Activated CD4-positive, alpha-beta T cell treated with anti-CD3 and anti-CD28 coated beads for 36 hours (primary cell): ENCODE measurements at places on chromosomes 7 and 10.

DNA sequence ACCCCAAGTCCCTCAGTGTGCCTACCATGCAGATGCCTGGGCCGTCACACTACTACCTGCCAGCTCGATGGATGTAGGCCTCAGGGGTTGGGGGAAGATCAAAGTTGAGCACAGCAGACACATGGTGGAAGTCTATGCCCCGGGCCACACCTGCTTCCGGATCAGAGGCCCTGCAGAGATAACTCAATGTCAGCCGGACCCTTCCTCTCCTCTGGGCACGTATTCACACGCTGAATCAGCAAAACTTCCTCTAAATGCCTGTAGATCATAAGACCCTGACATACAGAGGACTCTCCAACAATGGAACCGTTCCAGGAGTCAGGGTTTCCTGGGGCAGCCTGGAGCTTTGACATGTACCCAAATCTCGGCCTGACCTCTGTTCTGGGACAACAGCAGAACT, 3.7 kb downstream of the DDX56 start:
- no peak for DNase-seq

DNA sequence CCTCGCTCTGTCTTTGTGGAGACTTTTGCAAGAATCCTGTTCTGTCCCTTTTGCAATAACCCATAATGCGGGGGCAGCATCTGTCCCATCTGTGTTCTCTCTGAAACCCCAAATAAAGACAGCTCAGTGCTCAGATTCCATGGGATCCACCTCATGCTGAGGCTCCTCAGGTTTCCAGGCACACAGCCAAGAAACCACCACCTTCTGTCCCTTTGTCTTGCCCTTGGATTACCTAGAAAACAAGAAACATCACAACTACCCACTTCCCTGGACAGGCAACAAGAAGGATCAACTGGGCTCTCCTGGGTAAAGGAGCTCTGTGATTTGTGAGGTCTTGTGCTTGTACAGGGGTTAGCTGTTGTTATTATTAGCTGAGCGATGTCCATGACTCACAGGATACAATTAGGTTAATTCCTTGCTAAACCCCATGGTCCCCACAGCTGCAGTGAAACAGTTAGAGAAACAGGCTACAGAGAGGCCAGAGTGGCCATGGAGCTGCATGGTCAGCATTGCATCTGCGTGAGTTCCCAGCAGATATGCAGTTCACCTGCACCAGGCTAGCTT, 50.2 kb downstream of the CXCL12 start:
- no peak for DNase-seq

GRCh38 chr10:69732147-69732825, 69.4 kb upstream of the COL13A1 start:
- no peak for DNase-seq

DNA sequence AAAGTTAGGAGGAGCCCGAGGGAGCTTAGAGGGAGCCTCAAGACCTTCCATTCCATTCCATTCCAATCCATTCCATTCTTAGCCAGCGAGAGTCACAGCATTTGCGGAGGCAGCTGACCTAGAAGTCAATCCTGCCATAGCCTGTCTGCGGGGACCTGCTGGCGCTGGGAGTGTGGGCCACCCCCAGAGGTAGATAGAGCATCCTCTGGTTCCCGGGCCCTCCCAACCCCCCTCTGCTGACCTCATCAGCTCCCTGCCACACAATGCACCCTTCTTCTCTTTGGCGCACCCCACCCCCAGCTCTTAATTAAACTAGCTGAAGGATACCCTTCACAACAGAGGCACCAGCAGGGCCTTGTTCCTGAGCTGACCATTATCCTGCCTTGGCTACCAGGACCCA, 152.5 kb upstream of the ZMIZ1 start:
- DNase-seq, result no peak

GRCh38 chr7:147869456-147869855, 721.1 kb upstream of the C7orf33 start:
- DNase-seq, result no peak

GRCh38 chr10:51911723-51912122, 212.3 kb upstream of the CSTF2T start:
- no peak for DNase-seq

GRCh38 chr7:113819474-113819873, 99.3 kb downstream of the PPP1R3A start:
- DNase-seq, result no peak

DNA sequence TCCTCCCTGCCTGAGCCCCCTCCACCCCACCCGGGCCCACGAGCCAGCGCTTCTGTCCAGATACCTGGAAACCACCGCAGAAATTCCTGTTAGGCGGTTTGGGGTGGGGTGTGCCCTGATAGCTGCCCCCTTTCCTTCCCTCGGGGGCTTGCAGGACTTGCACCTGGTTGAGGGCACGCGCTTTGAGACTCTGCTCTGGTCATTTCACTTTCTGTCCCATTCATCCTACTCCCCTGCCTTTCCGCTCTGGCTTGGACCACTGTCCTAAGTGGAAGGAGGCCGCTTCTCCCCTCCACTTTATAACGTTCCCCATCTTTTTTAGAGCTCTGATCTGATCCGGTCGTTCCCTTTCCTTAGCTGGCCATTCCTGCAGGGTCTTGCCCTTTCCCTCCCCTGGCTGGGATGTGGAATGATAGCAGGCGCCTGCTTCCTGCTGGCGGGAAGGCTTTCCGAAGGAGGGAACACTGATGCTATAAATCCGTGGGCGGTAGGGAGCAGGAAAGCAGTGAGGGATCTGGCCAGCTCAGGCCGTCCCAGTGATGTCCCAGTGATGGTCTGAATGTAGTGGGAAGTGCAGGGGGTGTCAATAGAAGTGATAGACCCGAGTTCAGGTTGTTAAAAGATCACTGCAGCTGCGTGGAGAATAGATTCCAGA, 852 bp upstream of the PRKAR1B start:
- no peak for DNase-seq

DNA sequence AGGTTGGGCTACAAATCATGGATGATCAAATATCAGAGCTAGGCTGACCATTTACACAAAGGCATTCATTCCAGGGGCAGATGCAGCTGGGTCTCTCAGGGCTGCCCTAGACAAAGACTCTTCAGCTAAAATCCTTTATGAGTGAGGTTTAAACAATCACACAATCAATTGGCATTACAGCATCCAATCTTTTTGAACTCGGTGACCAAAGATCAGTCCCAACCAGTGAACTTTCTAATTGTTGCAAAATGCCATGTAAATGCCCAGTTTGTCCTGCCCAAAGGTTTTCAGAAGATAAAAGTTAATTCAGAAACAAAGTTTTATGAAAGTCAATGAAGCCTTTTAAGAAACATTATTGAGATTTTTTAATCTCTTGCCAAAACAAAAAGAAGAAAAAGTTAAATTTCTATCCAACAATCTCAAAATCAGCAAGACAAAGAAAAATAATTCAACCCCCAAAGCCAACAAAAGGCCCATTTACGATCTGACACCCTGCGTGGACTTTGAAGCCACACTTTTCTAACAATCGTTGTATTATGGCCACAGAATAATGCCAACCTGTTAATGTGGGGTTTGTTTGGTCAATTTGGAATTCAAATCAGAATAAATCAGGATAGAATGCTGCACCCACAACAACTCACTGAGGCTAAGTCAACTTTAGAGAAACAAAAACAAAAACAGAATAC, 40.9 kb downstream of the GPR37 start:
- DNase-seq, result no peak

GRCh38 chr10:86366033-86366901, at the start of gene GRID1:
Gene GRID1 (minus strand): TSS chr10:86366795.
- peak; percentile 46 for DNase-seq

DNA sequence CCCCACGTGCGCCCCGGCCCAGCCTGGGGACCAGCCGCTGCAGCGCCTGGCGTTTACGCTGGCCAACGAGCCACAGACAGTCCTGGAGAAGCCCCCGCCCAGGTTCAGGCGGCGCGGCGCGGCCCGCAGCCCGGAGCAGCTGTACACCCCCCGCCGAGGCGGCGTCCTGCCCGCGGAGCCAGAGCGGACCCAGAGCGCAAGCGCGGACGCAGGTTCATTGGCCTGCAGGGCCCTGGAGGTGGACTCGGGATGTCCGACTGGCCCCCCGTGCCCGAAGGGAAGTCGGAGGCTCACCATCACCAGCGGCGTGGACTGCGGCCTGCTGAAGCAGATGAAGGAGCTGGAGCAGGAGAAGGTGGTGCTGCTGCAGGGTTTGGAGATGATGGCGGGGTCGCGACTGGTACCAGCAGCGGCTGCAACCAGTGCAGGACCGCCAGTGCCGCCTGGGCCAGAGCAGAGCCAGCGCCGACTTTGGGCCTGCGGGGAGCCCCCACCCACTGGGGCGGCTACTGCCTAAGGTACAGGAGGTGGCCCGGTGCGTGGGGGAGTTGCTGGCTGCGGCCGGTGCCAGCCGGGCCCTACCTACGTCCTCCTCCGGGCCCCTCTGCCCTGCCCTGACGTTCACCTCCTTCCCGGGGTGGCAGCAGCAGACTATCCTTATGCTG, 72.0 kb upstream of the KCTD7 start:
- no peak for DNase-seq

DNA sequence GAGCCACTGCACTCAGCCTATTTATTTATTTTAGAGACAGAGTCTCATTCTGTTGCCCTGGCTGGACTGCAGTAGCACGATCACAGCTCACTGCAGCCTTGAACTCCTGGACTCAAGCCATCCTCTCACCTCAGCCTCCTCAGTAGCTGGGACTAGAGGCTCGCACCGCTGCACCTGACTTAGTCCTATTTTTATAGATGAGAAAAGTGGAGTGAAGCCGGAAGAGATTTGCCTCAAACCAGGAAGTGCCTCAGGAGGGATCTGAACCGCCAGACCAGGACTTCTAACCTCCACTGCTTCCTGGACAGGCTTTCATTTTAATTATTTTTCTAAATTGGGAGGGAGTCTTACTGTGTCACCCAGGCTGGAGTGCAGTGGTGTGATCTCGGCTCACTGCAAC, 17.5 kb upstream of the CLIP2 start:
- DNase-seq, result no peak

GRCh38 chr10:64619102-64619501, 1097.9 kb downstream of the REEP3 start:
- DNase-seq, result no peak

DNA sequence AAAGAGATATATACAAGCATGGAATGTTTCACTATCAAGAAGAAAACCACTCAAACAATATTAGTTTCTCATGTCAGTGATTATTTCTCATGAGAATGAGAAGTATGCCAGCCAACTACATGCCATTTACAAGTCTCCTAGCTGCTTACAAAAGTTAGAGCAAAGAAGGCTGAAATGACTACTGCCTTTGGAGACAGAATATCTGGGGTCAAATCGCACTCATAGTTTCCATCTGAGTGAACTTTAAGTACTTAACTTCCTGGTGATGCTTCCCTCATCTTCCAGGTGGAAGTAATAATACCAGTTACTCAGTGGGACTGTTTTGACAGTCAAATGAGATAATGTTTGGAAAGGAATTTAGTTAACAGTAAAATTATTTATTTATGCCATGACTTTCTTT, 42.0 kb upstream of the RHOBTB1 start:
- no peak for DNase-seq

DNA sequence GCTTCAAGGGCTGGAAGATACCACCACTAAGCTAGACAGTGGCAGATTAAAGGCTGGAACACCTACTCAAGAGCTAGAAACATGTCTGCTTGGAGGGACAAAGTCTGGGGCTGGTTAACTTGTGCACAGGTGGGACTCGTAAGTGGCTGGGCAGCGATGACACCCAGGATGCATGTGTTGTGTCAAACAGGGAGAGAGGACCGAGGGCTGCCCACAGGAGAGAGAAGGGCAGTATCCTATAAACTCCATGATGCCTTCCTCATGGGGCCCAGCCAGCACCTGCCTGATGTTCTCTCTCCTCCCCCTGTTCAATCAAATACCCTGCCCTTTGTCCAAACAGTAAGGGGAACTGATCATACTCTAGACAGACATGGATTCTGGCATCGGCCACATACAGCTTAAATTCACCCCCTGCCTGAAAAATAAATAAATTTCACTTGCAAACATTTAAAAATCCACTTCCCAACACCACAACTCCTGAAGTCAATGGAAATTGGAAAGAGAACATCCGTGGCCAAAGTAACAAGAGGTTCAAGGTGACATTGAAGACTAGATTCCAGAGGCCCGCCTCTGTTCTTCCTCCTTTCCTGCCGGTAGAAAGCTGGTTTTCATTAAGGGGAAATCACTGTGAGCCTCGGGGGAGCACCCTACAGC, 50.6 kb downstream of the CHST15 start:
- DNase-seq, result no peak

GRCh38 chr10:61451357-61451756, 1.8 kb downstream of the TMEM26 start:
- no peak for DNase-seq

DNA sequence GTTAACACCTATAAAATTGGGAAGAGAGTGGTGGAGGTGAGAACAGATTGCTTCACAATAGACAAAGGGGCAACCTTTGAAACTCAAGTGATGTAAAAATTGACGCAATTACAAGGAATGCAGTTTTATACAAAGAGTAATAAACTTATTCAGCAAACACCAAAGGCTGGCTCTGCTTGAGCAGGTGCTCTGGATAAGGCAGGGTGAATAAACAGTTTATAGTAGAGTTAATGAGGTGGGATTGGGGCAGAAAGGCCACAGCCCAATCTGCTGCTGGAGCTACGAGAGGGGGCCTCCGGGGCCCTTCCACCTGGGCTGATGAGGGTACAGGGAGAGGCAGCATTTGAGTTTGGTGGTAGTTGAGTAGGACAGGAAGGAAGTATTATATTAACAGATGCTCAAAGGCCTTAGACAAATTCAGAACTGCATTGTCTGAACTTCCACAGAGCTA, 6.0 kb downstream of the MUC12 start:
- DNase-seq, result no peak

DNA sequence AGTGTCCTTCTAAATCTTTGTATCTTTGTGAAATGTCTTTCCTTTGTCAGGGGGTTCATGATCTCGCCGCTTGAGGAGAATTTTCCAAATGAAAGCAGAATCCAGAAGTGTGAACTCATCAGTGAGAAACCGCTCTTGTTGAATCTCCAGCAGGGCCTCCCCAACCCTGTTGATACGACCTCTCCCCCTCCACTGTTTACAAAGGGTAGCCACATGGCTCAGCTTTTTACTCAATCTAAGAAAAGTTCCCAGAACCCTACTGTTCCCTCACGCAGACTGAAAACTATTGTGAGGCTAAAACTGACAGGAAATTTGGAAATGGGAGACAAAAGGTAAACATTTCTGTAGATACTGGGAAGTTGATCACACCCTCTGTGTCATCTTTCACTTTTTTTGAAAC, 73.9 kb downstream of the SEMA3C start:
- no peak for DNase-seq

DNA sequence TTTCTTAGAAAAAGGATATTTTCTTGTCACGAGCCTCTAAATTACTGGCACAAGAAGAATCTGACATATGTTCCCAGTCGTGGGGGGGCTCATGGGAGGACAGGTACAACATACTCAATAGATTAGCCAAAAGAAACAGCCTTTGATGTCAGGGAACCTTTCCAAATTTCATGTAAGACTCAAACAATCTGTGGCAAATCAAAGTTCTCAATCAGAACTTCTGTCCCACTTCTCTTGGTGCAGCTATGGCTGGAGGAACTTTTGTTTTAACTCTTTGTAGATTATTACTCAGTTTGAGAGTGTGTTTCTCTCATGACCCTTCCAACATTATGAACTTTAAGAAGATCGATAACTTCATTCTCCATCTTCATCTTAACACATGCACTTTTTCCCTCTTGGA, 114.3 kb upstream of the ARID5B start:
- DNase-seq, result no peak
